Lung (tissue), 17 donors: ENCODE measurements at places on chromosomes 5 and 9.

GRCh38 chr5:120139039-120139438 is 325.1 kb upstream of the PRR16 start:
- no peak overlapping the region for H3K4me3 ChIP-seq
- H3K4me1 ChIP-seq: peaks cover 18% of the 10 kb centered on the region
- H3K36me3 ChIP-seq: no peaks in the 10 kb centered on the region
- DNase-seq: peak; percentile 99
- no peaks in the 10 kb centered on the region for H3K27me3 ChIP-seq

DNA sequence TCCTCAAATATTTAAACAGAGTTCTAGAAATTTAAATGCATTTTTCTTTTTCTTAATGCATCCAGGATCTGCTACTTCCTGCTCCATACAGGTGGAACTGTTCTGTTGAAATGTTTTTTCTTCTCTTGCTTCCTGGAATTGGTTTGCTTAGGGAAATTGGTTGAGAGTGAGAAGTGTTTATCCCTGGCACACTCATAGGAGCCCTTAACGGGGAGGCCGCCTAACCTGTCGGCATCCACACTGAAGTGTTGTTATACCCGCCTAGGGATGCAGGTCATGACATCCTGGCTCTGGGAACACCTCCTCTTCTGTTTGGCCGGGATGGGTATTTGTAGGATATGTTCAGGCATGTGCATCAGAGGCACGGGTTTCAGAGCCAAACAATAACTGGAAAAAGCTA is 239.7 kb downstream of the GADD45G start:
- no peak overlapping the region for H3K4me3 ChIP-seq
- H3K4me1 ChIP-seq: peaks cover 21% of the 10 kb centered on the region
- no peaks in the 10 kb centered on the region for H3K27me3 ChIP-seq
- H3K36me3 ChIP-seq: no peaks in the 10 kb centered on the region
- peak; percentile 64 for DNase-seq

DNA sequence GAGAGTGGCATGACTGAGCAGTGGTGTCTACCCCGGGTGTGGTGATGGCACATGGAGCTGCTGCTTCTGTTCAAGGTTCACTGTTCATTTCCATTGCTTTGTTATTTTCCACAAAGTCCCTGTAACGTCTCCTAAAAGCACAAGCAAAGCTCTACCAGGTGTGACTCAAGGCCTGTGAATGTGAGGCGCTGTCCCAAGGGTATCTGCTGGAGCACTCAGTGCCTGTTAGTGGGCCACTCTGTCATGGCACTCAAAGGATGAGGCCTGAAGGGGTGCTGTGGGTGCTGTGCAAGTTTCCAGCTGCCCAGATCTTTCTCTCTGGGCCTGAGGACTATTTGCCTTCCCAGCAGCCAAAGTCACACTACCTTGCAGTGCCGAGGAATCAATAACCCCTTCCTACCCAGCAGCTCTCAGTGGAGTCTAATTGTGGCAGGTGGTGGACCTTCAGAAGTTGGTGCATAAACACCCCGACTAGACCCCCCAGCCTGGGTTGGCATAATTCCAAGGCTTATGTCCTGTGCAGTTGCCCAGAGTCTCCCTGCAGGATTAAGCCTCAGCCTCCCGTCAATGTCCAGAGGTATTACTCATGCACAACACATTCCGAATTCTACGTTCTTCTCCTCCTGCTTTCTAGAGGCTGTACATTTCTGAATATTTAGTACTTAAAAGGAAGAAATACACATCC is 17.4 kb upstream of the PTCH1 start:
- H3K36me3 ChIP-seq: no peaks in the 10 kb centered on the region
- no peaks in the 10 kb centered on the region for H3K4me1 ChIP-seq
- no peaks in the 10 kb centered on the region for H3K27me3 ChIP-seq
- H3K4me3 ChIP-seq: no peak overlapping the region
- no peak for DNase-seq

- H3K27me3 ChIP-seq: no peaks in the 10 kb centered on the region
- H3K27ac ChIP-seq: no peak overlapping the region
- no peak overlapping the region for H3K4me3 ChIP-seq
- H3K4me1 ChIP-seq: no peaks in the 10 kb centered on the region
These were observed 166.6 kb downstream of the CDK5RAP2 start for GRCh38 chr9:120413121-120414048.

DNA sequence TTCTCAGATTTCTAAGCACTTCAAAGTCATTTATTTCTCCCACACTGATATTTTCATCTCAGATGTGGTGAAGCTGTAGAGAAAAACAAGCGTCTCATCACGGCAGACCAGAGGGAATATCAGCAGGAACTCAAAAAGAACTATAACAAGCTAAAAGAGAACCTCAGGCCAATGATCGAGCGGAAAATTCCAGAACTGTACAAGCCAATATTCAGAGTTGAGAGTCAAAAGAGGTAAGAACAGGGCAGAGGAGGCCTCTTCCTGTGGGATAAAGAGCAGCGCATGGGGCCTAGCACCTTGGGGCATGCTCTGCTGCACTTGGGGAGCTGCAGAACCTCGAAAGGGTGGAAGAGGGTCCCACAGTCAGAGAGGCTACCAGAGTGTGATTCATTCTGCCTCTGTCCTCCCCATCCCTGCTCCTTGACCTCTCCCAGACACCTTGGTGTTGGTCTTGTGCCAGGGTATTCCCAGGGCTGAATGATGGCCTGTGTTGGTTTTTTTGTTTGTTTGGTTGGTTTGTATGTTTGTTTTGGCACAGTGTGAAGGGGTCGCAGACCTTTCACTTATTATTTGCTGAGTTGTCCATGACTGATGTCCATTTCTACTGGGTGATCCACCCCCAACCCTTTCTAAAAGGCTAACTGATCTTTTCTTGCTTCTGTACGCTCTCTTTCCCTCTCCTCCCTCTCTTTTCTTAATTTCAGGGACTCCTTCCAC is 248.9 kb downstream of the DOCK8 start:
- no peaks in the 10 kb centered on the region for H3K27me3 ChIP-seq
- no peak overlapping the region for H3K4me3 ChIP-seq
- H3K27ac ChIP-seq: no peak overlapping the region
- DNase-seq: no peak
- peaks cover 11% of the 10 kb centered on the region for H3K4me1 ChIP-seq
- no peaks in the 10 kb centered on the region for H3K36me3 ChIP-seq

- no peak overlapping the region for H3K4me3 ChIP-seq
- no peaks in the 10 kb centered on the region for H3K27me3 ChIP-seq
- H3K27ac ChIP-seq: no peak overlapping the region
- H3K36me3 ChIP-seq: no peaks in the 10 kb centered on the region
- H3K4me1 ChIP-seq: peaks cover 7% of the 10 kb centered on the region
These were observed 97.9 kb downstream of the PDE8B start for GRCh38 chr5:77308154-77308960.

DNA sequence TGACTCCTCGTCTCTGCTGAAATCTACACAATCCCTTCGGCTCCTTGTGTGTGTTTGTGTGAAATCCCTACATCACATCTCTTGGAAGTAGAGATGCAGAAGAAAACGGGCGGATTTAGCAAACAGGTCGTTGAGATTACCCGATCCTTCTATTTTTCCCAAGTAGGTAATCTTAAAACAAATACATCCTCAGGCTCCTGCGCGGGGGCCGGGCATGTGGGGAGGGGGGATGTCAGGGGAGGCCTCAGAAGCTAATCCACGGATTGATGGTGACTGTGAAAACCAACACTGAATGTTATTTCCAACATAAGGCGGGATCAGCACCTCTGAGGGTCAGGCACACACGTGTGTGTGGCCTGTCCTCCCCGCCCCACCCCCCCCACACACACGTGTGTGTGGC is 137.8 kb downstream of the ROR2 start:
- no peak for DNase-seq
- H3K27me3 ChIP-seq: no peaks in the 10 kb centered on the region
- H3K27ac ChIP-seq: no peak overlapping the region

DNA sequence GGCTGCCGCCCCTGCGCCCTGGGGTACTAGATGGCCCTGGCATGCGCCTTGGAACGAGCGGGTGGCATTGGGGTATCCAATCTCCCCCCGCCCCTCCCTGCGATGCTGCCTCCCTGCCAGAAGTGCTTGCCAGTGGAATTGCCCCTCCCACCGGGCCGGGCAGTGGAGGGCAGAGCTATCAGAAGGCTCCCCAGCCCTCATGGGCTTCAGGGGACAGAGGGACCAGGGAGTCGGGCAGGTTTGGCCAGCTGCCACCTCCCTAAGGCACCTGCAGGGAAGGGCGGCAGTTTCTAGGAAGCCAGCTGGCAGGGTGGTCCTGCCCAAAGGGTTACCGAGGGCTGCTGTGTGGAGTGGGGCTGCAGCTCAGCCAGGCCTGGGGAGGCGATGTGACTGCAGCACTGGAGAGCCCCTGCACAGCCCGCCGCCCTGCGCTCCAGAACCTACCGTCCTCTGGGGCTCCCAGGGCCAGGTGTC is 52.8 kb upstream of the EGFL7 start:
- H3K4me1 ChIP-seq: peaks cover 3% of the 10 kb centered on the region
- H3K36me3 ChIP-seq: no peaks in the 10 kb centered on the region
- DNase-seq: no peak
- no peak overlapping the region for H3K4me3 ChIP-seq

DNA sequence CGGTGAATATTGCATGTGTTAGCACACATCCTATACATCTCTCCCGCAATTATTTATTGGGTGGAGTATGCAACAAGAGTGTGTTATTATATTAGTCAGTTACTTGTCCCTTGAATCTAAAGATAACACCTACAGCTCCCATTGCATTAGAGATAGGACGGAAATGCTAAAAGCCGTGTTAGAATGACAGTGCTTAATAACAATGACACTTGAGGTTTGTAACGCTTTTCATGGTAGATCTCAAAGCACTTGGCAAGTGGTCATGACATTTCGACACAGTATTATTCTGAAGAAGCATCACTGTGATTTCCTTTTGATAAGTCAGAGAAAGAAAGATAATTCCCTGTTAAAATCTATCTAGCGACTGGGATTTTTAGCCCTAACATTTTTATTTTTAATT is 33.4 kb upstream of the TRIO start:
- no peaks in the 10 kb centered on the region for H3K36me3 ChIP-seq
- H3K4me1 ChIP-seq: no peaks in the 10 kb centered on the region
- no peak for DNase-seq
- no peak overlapping the region for H3K27ac ChIP-seq

- no peak for DNase-seq
- H3K4me1 ChIP-seq: peaks cover 4% of the 10 kb centered on the region
- H3K27ac ChIP-seq: no peak overlapping the region
- no peak overlapping the region for H3K4me3 ChIP-seq
- H3K36me3 ChIP-seq: no peaks in the 10 kb centered on the region
- no peaks in the 10 kb centered on the region for H3K27me3 ChIP-seq
These were observed 23.4 kb downstream of the CETN3 start for GRCh38 chr5:90386099-90386710.

GRCh38 chr9:4792054-4792571 is 631 bp upstream of the RCL1 start:
- H3K4me1 ChIP-seq: peaks cover 6% of the 10 kb centered on the region
- H3K27ac ChIP-seq: peak overlapping the region; percentile 12
- H3K36me3 ChIP-seq: no peaks in the 10 kb centered on the region
- DNase-seq: no peak

DNA sequence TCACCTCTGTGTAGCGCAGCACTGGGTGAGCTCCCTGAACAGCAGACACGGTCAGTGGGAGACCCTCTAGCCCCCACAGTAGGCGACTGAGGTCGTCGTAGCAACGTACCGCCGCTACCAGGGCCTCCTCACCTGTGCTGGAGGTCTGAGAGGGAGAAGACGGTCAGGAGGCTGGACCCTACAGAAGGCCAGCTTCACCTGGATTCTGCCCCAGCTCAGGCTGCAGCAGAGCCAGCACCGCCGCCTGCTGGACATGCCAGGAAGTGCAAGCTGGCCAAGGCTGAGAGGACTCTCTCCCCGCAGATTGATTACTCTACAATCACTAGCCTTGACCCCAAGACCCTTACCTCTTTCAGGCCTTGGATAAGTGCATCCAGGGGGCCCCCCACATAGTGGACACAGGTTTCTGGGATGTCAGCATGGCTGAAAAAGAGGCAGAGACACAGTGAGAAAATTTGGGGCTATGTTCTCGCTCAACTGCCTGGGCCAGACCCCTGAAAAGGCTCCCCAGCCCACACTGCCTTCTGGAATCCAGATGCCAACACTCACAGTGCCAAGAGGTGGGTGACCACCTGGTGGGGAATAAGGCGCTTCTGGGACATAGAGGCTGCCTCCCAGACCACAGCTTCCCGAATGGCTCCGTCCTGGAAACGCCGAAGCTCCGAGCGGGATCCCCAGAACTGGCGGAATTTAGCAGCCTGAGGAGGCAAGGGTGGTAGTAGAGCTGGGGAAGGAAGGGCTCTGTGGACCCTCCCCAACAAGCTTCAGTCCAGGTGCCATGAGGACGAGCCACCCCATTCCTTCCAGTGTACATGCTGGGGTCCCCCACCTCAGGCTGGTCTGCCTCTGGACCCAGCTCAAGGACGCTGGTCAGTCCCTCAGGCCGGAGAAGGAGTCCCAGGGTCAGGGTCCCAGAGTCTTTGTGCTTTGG is 6.9 kb downstream of the NOL6 start:
- DNase-seq: peak; percentile 34
- H3K27ac ChIP-seq: no peak overlapping the region
- H3K27me3 ChIP-seq: no peaks in the 10 kb centered on the region
- H3K4me1 ChIP-seq: peaks cover 2% of the 10 kb centered on the region

DNA sequence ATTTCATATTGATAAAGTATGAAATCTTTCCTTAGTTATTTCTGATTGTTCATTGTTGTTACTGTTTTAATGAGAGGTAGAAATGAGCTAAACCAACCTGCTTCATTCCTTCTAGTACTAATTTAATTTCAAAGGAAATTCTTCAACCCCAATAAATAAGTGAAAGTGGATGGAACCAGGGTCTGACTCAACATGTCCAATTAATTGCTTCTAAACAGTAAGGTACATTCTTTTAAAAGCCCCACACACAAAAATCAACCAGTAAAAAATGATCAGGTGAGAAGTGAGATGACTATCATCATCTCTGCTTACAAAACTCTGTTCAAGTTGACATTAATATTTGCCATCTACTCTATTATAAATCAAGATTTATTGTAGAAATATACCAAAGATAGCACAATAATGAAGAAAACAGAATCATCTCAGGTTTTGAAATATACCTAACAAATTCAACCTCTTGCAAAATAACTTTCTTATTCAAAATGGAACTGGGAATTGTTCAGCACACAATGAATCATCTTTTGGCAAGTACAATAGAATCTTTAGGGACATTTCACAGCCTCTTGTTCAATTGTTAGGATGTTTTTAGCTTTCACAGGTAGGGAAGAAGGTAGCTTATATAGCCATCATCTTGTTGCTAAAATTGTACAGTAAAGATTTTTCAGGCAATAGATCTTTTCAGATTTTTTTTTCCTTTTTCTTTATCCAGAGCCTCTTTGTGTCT is 114.5 kb downstream of the RPS23 start:
- no peak overlapping the region for H3K27ac ChIP-seq
- DNase-seq: no peak
- H3K36me3 ChIP-seq: no peaks in the 10 kb centered on the region
- H3K4me3 ChIP-seq: no peak overlapping the region
- H3K27me3 ChIP-seq: no peaks in the 10 kb centered on the region

GRCh38 chr9:136961279-136962065 is 9.4 kb downstream of the LCN12 start:
- H3K36me3 ChIP-seq: no peaks in the 10 kb centered on the region
- no peak overlapping the region for H3K27ac ChIP-seq
- H3K4me3 ChIP-seq: no peak overlapping the region
- peaks cover 8% of the 10 kb centered on the region for H3K4me1 ChIP-seq
- H3K27me3 ChIP-seq: no peaks in the 10 kb centered on the region
